ENCODE measurements at places on chromosomes 2 and 18.

GRCh38 chr2:176130957-176131847 is 1.7 kb downstream of the HOXD8 start:
- no peak for DNase-seq

- no peak for DNase-seq
Measured at GRCh38 chr2:80365762-80366161, 61.2 kb upstream of the LRRTM1 start.

DNA sequence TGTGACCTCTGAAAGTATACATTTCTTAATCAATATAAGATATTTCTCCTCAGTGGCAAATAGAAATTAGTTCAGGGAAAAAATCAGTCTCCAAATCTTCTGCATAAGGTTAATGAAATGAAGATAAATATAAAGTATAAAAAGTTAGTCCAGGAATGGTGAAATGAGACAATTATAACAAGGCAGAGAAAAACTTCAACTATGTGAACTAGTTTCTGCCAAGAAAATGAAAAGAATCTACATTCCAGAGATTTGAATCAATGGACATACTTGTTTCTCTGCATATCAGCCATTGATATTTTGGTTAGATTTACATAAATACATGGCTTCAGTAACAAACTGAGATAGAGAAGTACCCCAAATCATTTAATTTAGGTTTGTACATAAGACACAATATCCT is 249.0 kb downstream of the EXOC6B start:
- no peak for DNase-seq

GRCh38 chr2:42067521-42067920 is 19.7 kb downstream of the PKDCC start:
- no peak for DNase-seq

DNA sequence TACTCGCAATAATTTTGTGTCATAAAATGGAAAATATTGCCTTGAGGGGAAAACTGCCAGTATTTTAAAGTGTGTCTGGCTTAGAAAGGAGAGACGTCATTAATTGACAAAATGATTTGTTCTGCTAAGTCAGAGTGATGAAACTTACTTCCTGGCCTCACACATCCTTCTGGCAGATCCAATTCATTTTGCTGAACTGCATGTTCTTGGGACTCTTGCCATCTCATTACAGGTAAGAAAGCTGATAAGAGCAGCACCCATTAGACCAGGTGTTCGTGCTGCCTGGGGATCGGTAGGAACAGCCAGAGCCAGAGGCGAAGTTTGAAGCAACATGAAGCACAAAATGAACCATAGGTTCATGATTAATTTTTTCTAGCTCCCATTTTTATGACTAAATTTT is 38.0 kb downstream of the KCNE4 start:
- no peak for DNase-seq

GRCh38 chr2:102581911-102582310 is 37.4 kb upstream of the SLC9A2 start:
- no peak for DNase-seq
